Right renal pelvis (tissue), 4 donors: ENCODE measurements at places on chromosomes 12 and 14. TPM values are rescaled to one million over a fixed set of nuclear protein-coding genes. Genes with fewer than 3 reads are reported as not detected.

- no peak for DNase-seq
Observed at GRCh38 chr14:34018564-34019244, 67.8 kb upstream of the EGLN3 start.

DNA sequence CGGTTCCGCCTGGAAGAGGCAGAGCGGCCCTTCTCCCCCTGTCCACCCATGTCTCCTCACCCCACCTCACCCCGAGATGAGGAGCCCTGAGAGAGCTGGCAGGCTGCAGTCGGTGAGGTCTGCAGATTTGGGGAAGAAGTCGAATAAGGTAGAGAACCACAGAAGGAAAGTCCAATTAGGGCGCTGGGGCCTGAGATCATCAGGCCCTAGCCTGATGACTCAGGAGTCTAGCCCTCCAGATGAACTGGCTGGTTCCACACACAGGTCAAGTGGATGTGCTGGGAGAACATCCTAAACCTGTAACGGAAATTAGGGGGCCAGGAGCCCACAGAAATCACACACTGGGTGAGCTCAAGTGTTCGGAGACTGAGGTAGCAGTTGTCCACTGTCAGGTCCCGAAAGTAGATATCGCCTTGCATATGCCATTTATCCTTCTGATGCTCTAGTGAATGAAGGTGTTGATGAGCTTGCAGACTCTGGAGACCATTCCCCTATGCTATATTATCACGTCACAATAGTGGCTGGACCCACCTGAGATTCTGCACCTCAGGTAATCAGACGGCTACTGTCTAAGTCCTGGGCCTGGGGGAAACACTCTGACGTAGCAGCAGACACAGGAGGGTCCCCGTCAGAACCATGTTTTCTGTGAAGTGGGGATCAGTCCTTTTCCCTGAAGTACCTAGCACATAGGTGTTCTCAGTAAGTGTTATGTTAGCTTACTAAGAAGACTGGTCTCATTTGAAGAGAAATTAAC, 886 bp upstream of the METTL17 start:
- DNase-seq: no peak

- no peak for DNase-seq
Observed at GRCh38 chr12:98022961-98023360, 492.4 kb upstream of the TMPO start.

DNA sequence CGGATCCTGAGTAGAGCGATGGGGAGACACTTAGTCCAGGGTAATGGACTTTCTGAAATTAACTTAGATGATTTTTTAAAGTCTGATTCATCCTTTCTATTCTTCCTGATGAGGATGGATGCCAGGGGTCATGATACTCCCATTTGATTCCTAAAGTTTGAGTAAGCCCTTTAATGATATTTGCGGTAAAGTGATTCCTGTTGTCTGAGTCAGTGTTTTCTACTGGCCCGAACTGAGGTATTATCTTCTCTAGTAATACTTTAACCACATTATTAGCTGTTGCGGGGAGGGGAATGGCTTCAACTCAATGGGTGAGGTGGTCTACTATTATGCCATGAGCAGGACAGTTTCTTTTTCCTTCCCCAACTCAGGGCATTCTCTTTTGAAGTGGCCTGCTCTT, 111.6 kb downstream of the RIN3 start:
- DNase-seq: no peak

- DNase-seq: no peak
Observed at GRCh38 chr14:39212034-39212433, 21.7 kb upstream of the MIA2 start.

GRCh38 chr14:90062822-90063539, 1.2 kb downstream of the KCNK13 start:
- no peak for DNase-seq

DNA sequence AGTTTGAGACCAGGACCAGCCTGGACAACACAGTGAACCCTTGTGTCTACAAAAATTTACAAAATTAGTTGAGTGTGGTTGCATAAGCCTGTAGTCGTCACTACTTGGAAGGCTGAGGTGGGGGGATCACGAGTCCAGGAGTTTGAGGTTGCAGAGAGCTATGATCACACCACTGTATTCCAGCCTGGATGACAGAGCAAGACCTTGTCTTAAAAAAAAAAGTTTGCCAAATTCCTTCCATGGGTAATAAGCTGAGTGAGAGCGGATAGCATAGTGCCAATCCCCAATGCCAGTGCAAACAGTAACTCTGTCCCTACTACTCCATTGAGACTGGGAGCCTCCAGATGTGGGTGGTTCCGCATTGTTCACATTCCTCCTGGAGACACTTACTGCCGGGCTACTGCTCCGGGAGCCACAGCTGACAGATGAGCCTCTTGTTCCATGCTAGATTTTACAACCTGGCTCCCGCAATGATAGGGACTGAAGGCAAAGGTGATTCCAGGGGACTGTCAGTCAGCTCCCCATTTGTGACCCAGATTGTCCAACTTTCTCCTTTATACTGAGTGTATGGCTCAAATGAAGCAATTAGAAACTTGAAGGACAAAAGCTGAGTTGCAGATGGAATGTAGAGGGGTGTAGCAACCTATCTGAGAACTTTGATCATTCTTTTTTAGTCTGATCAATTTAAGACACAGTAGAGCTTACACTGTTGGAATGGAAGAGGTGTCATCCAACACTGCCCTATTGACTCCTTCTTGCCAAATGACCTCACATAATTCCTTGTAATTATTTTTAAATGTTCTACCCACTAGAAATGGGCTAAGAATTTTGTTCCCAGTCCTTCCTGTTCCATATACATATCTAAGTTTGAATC, 13.4 kb upstream of the FRMD6 start:
- no peak for DNase-seq

The AQP6 gene
- 21.2 TPM for polyA plus RNA-seq

DNA sequence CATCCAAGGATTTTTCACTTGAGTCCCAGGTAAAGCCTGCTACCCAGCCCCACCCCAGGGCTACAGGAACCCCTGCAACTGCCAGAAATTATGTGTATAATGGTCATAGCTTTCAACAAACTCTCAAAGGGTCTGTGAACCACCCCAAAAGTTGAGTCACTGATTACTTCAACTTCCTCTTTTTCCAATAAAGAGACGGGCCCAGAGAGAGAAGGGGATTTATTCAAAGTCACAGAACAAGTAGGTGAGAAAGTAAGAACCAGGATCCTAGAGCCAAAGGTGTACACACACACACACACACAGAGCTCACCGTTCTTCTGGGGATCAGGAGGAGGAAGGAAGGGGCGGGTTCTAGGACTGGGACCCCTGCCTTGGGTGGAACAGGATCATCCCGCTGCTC, 4.8 kb upstream of the ITPK1 start:
- DNase-seq: no peak

The RILPL1 gene
- 17.8 TPM for polyA plus RNA-seq

DNA sequence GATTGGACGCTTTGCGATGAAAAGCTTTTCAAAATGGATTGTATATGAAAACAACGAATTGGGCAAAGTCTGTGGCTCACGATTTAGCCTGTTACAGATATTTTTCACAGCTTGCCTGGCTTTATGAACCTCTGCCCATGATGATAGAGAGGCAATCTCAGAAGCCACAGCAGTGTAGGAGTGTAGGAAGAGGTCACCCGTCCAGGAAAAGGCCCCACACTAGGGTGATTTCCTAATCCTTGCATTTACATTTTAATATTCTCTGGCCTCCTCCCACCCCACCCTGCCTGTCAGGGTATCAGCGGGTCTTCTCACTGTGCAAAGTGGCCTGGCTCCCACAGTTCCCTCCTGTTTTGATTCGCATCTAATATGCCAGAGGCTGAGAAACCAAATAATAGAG, 81.8 kb upstream of the FOXN3 start:
- DNase-seq: no peak

DNA sequence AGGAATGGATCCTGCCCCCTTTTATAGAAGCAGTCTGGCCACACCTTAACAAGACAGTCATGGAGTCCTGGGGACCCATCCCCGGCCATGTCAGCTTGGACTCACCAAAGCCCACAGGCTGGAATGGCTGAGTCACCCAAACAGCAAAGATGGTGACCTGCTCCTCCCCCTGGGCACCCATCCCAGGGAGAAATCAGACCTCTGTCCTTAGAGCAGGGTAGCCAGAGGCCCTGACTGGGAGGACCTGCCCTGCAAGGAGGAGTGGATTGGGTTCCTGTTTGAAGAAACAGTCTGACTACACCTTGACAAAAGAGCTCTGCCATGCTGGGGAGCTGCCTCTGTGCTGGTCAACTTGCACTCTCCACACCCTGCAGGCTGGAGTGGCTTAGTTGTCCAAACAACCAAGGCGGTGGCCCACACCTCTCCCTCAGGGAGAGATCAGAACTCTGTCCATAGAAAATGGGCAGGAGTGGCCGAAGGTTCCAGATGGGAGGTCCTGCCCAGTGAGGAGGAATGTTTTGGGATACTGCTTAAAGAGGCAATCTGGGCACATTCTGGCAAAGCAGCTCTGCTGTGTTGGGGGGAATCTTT, 16.6 kb downstream of the MGP start:
- DNase-seq: no peak

GRCh38 chr14:68789821-68790643, 2.8 kb downstream of the ZFP36L1 start:
- DNase-seq: no peak

- no peak for DNase-seq
Observed at GRCh38 chr14:68363466-68363842, 429.4 kb downstream of the ZFP36L1 start.

The KLRC3 gene
- polyA plus RNA-seq: not detected

The PMEL gene
- polyA plus RNA-seq: 3.0 TPM
